ENCODE measurements at places on chromosomes 3 and 15. TPM values are rescaled to one million over a fixed set of nuclear protein-coding genes. Genes with fewer than 3 reads are reported as not detected.

GRCh38 chr3:46929324-46929723 is 47.2 kb downstream of the CCDC12 start:
- peaks cover 53% of the 10 kb centered on the region for H3K4me1 ChIP-seq
- no peak overlapping the region for H3K27ac ChIP-seq
- DNase-seq, result no peak
- no peaks in the 10 kb centered on the region for H3K27me3 ChIP-seq

The TMEM115 gene
- total RNA-seq, result 20.2 TPM

The SLC9C1 gene
- not detected for total RNA-seq

The NRROS gene
- 21.2 TPM for total RNA-seq

The EHHADH gene
- total RNA-seq, result 6.1 TPM

- no peaks in the 10 kb centered on the region for H3K27me3 ChIP-seq
- no peak overlapping the region for H3K4me3 ChIP-seq
- no peak overlapping the region for H3K27ac ChIP-seq
- peaks cover 40% of the 10 kb centered on the region for H3K4me1 ChIP-seq
Observed at GRCh38 chr3:129888771-129889170, 4.7 kb downstream of the TMCC1 start.

The GOLGA8Q gene
- total RNA-seq, result 0.76 TPM

GRCh38 chr3:184919651-184920050 is 107.7 kb downstream of the VPS8 start:
- H3K36me3 ChIP-seq, result peaks cover 4% of the 10 kb centered on the region
- no peaks in the 10 kb centered on the region for H3K27me3 ChIP-seq
- no peaks in the 10 kb centered on the region for H3K4me1 ChIP-seq
- no peak overlapping the region for H3K4me3 ChIP-seq

The ZDHHC23 gene
- 3.7 TPM for total RNA-seq

- no peak for DNase-seq
- no peak overlapping the region for H3K4me3 ChIP-seq
- peaks cover 36% of the 10 kb centered on the region for H3K27me3 ChIP-seq
- no peak overlapping the region for H3K27ac ChIP-seq
- H3K4me1 ChIP-seq, result no peaks in the 10 kb centered on the region
Observed at GRCh38 chr3:170734043-170734734, 135.8 kb downstream of the RPL22L1 start.

The CHCHD4 gene
- total RNA-seq, result 29.8 TPM

The GRIP2 gene
- total RNA-seq, result not detected

DNA sequence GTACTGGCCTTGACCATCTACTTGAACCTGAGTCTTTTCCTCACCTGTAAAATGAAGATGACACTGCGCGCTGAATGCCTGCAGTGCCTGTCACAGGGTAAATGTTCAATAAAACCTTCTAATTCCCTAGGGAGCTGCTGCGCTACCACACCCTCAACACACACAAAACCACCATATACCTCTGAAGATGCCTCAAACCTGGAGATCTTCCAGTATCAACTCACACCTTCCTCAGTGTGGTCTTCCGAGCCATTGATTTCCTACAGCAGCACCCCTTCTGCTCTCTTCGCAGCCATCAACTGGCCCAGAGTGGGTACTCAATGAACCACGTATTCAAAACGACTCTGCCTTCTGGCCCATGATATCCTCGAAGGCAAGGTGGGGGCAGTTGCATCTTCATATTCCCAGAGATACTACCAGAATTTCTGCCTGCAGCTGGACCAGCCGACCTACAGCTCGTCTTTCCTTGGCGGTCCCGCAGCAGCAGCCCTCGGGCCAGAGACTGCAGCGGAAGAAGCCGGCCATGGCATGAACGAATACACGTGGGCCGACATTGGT is 695 bp downstream of the RPL32 start:
- H3K4me3 ChIP-seq, result peak overlapping the region; percentile 94
- H3K36me3 ChIP-seq, result peaks cover 57% of the 10 kb centered on the region
- no peaks in the 10 kb centered on the region for H3K27me3 ChIP-seq
- H3K4me1 ChIP-seq, result peaks cover 47% of the 10 kb centered on the region
- DNase-seq, result peak; percentile 20

DNA sequence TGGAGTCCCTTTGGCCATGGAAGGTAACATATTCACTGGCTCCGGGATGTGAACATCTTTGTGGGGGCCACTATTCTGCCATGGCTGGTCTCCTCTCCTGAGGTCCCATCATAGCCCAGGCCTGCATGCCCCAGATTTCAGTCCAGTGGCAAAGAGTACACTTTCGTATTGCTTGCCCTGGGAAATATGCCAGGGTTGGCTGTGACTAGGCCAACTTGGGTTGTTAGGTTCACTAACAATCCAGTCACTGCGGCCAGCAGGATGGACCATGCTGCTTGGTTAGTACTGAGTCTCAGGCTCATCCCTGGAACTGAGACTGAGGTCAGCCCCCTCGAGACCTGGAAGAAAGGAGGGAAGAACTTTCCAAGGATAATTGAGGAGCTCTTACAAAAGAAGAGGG is 9.8 kb upstream of the EEFSEC start:
- no peak overlapping the region for H3K27ac ChIP-seq
- no peak for DNase-seq
- H3K27me3 ChIP-seq, result no peaks in the 10 kb centered on the region
- no peak overlapping the region for H3K4me3 ChIP-seq

GRCh38 chr3:166986000-166986399 is 394.1 kb downstream of the ZBBX start:
- H3K4me1 ChIP-seq, result no peaks in the 10 kb centered on the region
- H3K36me3 ChIP-seq, result no peaks in the 10 kb centered on the region
- DNase-seq, result no peak
- no peaks in the 10 kb centered on the region for H3K27me3 ChIP-seq

DNA sequence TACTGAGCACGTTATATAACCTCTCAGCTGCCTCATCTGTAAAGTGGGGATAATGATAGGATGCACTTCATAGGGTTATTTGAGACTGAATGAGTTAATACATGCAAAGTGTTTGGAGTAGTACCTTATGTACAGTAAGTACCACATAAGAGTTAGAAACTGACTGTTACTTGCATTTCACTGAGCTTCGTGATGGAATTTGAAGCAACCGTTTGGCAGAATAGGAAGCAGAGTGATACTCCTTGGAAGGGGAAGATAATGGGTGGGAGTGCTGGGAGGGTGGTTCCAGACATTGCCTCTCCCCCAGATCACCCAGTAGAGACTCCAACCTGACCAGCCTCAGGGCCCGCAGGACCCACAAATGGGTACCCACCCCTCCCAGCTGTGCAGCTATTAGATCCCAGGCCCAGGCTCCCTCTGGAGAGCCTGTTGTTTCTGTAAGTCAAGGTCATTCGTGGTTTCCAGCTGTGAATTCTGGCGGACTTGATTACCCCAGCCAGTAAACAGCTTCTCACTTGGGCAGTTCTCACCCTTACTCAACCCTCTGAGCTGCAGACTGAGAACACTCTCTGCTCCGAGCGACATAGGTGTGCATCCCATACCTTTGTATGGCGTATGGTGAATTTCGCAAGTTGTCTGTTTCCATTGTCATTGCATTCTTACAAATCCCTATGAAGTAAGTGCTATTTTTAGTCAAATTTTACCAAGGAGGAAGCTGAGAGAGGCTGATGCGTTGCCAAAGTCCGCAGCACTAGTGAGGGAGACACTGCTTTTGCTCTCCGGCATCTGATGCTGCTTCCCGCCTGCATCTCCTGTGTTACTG is 11.1 kb downstream of the ALPK3 start:
- no peaks in the 10 kb centered on the region for H3K27me3 ChIP-seq
- H3K4me3 ChIP-seq, result no peak overlapping the region
- H3K36me3 ChIP-seq, result no peaks in the 10 kb centered on the region
- no peak for DNase-seq
- no peak overlapping the region for H3K27ac ChIP-seq
- no peaks in the 10 kb centered on the region for H3K4me1 ChIP-seq

DNA sequence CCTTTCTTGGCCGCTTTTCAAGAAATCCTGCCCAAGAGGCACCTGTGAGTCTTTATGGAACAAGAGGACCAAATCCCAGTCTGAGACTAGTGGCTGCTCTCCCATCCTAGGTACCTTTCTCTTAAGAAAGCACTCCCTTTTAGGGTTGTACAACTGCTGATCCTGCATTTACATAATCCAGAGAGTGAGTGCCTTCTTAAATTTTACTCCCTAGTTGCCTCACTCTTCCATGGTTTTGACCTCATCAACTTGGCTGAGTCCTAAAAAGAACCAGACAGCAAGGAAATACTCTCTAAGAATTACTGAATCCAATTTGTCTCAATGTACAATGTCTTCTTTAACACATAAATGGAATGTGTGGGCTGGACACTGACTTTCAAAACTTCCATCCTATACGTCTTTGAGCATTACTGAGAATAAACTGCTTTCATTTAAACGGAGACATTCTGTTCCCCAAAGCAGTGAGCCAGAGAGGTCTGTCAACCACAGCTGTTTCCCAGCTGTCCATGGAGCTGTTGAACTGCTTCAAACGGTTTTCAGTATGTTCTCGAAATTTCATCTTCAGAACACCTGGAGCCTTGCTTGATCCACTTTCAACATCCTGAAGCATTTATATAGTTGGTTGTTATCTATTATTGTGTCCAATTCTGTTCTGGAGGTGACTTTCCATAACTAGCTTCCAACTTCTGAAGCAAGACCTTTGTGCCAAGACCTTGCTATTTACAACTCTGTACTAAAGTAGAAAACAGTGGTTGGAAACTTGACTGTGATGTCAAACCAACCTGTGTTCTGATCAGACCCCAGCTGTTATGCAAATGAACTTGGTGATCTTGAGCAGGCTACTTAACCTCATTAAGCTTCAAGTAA is 179.1 kb downstream of the SLC9A9 start:
- peaks cover 6% of the 10 kb centered on the region for H3K36me3 ChIP-seq
- H3K4me1 ChIP-seq, result peaks cover 21% of the 10 kb centered on the region
- no peaks in the 10 kb centered on the region for H3K27me3 ChIP-seq
- H3K27ac ChIP-seq, result peak overlapping the region; percentile 55

DNA sequence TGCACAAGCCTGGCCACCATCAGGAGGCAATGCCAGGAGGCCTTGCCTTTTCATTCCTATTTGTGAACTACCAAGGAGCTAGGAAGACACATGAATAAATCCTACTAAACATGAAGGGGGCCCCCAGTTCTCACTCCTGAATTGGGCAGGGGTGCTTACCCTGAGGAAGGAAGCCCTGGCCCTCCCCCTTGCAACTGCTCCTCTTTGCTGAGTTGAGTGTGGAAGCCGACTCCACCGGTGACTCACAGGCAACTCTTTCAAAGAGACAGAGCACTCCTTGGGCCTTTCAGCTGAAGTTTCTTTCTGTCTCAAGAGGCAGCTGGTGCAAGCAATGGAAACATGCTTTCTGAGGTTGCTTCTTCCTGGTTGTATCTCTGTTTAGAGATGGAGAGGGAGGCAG is 1.7 kb downstream of the GABRG3 start:
- no peaks in the 10 kb centered on the region for H3K36me3 ChIP-seq
- DNase-seq, result no peak

- H3K36me3 ChIP-seq, result no peaks in the 10 kb centered on the region
- peaks cover 3% of the 10 kb centered on the region for H3K4me1 ChIP-seq
- no peak overlapping the region for H3K27ac ChIP-seq
- DNase-seq, result no peak
Observed at GRCh38 chr3:160486459-160486869, 36.9 kb upstream of the TRIM59 start.

GRCh38 chr3:179719048-179719734 is 66.4 kb downstream of the USP13 start:
- H3K4me3 ChIP-seq, result no peak overlapping the region
- H3K4me1 ChIP-seq, result no peaks in the 10 kb centered on the region
- DNase-seq, result no peak
- peaks cover 27% of the 10 kb centered on the region for H3K36me3 ChIP-seq
- H3K27ac ChIP-seq, result no peak overlapping the region
